ENCODE measurements at places on chromosomes 5 and 9. TPM values are rescaled to one million over a fixed set of nuclear protein-coding genes. Genes with fewer than 3 reads are reported as not detected.

GRCh38 chr5:81021951-81022687 is 62.0 kb downstream of the RASGRF2 start:
- DNase-seq, result no peak

GRCh38 chr5:58191443-58191842 is 268.4 kb downstream of the PLK2 start:
- DNase-seq, result no peak

Gene PCDHB15
- 4.3 TPM for total RNA-seq

DNA sequence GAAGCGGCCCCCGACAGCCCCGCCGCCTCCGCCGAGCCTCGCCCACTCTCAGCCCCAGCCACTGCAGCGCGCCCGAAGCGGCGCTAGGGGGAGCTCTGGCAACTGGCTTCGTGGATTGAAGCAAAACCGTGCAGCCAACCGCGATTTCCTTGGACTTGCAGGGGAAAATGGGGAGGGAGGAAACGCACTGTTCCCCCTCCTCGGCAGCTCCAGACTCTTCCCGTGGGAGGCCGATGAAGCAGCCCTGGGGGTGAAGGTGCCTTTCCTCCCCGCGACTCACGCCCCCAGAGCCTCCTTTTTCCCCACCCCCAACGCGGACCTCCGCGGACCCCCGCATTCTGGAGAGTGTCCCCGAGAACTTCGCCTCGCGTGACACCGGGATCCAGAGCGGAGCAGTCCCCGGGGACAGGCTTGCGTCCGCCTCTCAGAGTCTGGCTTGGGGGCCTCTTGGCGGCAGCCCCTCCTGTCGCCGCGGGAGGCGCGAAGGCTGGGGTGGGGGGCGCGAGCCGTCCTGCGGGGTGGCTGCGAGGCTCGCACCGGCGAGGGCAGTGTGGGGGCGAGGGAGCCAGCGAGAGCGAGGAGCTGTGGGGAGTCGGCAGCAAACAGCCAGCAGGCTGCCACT is 3.8 kb downstream of the IER5L start:
- peak; percentile 95 for DNase-seq

Gene STK32A
- 0.65 TPM for total RNA-seq

DNA sequence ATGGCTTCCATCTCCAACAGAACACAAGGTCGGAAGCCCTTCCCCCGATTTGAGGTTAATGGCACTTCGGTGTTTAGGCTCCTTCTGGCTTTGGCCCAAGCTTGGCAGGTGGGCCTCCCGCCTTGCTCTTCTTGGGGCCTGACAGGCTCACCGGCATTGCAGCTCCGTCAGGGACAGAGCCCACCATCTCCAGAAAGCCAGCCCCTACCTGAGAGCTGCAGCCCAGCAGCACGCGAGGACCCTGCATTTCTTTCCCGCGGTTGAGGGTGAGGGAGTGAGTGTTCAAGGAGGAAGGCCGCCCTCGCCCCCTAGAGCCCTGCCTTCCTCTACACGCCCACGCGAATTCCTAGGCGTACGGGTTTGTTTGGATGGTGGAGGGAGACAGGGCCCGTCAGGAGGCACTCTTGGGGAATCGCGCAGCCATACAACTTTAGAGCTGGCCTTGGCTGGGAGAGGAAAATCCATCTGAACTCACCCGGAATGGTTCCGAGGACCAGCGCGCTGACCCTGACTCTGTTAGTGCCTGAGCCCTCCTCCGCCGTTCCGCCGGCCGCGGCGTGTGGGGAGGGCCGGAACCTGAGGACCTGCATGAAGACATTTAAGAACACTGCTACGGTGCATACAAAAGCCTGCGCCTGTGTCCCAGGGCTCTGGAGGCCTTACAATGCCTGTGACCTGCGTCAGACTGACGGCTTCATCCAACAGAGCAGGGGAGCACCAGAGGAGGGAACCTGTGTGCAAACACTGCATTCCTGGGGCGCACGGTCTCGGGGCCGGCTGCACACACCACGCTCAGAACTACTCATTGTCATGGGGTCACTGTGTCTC is 73.8 kb downstream of the MRPL36 start:
- DNase-seq, result no peak

DNA sequence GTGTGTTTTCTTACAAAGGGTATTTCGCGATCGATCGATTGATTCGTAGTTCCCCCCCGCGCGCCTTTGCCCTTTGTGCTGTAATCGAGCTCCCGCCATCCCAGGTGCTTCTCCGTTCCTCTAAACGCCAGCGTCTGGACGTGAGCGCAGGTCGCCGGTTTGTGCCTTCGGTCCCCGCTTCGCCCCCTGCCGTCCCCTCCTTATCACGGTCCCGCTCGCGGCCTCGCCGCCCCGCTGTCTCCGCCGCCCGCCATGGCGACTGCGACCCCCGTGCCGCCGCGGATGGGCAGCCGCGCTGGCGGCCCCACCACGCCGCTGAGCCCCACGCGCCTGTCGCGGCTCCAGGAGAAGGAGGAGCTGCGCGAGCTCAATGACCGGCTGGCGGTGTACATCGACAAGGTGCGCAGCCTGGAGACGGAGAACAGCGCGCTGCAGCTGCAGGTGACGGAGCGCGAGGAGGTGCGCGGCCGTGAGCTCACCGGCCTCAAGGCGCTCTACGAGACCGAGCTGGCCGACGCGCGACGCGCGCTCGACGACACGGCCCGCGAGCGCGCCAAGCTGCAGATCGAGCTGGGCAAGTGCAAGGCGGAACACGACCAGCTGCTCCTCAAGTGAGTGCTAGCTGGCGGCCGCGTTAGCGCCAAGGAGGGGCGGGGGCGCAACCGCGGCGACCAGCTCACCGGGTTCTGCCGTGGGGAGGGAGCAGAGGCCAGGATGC is 480 bp downstream of the LMNB1 start:
- DNase-seq, result peak; percentile 75

GRCh38 chr9:135864447-135865049 is 42.8 kb downstream of the CAMSAP1 start:
- DNase-seq, result peak; percentile 74

Gene GABRA1
- total RNA-seq, result not detected

Gene ELL2
- total RNA-seq, result 42.7 TPM

Gene ENTREP1
- total RNA-seq, result 3.4 TPM

Data from mucosa of descending colon (tissue), 3 donors.